Left ventricle myocardium inferior (tissue), 1 donor: ENCODE measurements at places on chromosomes 13 and 19. TPM values are rescaled to one million over a fixed set of nuclear protein-coding genes. Genes with fewer than 3 reads are reported as not detected.

The GARIN5A gene
- 1.3 TPM for total RNA-seq

The ZNF606 gene
- total RNA-seq: 13.7 TPM

DNA sequence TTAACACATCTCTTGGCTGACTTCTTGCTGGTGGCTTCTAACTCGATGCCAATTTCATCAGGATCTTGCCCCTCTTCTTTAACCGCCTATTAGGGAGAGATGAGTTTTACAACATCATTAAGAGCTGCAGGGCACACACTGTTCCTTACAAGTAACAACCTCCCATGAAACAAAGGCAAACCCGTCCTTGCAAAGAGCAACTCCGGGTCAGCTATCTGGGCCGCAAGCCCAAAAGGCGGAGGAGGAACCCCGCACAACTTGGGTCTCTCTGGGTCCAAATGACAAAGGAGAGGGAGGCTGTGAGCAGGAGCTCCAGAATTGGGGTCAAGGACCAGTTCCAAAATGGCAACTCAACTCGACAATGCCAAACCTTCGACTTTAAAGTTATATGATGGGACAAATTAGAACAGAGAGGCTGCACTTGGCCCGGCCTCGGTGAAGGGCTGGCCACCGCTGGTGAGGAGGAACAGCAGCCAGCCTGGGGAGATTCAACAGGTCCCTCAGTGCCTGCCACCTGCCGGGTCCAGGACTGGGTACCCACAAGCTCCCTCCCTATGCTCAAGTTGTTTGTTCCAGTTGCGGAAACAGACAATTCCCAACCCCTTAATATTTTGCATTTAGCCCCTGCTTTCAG lies 1.1 kb downstream of the SAFB2 start:
- peak overlapping the region; percentile 97 for H3K27ac ChIP-seq
- peaks cover 56% of the 10 kb centered on the region for H3K36me3 ChIP-seq
- H3K27me3 ChIP-seq: no peaks in the 10 kb centered on the region
- H3K4me3 ChIP-seq: peak overlapping the region; percentile 94
- no peak for DNase-seq

The PRR20D gene
- total RNA-seq: not detected

DNA sequence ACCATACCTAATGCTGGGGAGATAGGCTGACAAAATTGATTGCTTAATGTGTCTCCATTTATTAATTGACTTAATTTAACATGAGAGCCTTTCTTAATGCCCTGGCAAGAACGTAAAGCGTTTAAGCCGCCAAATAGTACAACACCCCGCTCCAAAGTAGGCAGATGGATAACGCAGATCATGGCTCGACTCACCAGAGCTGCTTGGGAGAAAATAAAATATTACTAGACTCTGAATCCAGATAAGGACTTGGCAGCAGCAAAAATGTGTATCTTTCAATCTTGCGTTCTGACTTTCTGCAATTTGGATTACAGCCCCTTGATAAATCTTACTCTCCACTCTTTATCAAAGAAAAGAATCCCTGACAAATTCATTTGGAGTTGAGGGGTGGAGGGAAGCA lies 403 bp upstream of the SIAH3 start:
- no peak for DNase-seq
- H3K36me3 ChIP-seq: no peaks in the 10 kb centered on the region
- H3K27me3 ChIP-seq: peaks cover 68% of the 10 kb centered on the region
- no peak overlapping the region for H3K27ac ChIP-seq

DNA sequence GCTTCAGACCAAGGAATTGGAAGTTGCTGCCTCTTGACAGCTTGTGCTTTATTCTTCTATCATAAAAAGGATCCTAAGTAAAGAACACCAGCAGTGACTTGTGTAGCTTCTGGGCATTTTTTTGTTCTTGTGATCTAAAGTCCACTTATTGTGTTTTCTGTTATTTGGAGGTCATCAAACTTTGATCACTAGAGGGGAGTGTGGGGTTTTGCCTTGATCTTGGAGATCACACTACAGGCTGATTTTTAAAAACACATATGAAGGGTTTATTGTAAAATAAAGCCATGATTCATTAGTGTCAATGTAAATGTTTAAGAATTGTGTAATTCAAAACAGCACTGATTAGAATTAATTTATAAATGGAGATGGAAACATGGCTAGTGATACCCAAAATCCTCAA lies 328.7 kb upstream of the EDNRB start:
- no peak overlapping the region for H3K27ac ChIP-seq
- H3K4me1 ChIP-seq: no peaks in the 10 kb centered on the region
- no peak overlapping the region for H3K4me3 ChIP-seq
- H3K36me3 ChIP-seq: no peaks in the 10 kb centered on the region
